CD4-positive, alpha-beta T cell treated with Interleukin-6 for 4 hours (primary cell): ENCODE measurements at places on chromosomes 13 and 19.

- DNase-seq, result no peak
Observed at GRCh38 chr19:27889156-27889555, 1323.8 kb downstream of the UQCRFS1 start.

- DNase-seq, result no peak
Observed at GRCh38 chr19:13255041-13255718, 105.0 kb downstream of the IER2 start.

DNA sequence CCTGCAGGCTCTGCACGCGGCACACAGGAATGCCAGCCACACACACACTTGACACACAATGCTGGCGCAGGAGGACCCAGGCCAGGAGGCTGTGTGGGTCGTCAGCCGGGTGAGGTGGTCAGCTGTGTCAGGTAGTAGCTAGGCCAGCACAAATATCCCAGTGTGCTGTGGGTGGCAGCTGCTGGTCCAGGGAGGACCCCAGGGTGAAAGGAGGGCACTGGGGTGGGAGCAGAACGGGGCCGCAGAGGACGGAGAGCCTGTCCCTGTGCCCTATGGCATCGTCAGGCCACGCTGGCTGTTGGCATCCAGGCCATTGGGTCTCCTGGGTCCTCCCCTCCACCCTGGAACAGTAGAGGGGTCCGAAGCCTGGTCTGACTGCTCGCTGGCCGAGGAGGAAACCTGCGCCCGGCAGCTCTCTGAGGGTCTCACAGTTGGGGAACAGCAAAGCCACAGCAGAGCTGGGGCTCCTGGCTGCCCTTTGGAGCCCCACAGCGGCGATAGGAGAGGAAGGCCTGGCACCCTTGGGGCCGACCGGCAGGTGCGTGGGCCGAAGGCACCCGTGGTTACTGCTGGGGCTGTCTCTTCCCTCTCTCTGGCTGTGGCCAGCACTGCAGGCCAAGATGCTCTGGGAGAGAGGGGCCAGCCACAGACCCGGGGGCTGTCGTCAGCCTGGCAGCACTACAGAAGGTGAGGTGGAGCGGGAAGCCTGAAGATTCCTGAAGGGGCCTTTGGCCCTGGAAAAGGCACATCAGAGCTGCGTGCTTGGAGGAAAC, 27.3 kb downstream of the C13orf46 start:
- no peak for DNase-seq

DNA sequence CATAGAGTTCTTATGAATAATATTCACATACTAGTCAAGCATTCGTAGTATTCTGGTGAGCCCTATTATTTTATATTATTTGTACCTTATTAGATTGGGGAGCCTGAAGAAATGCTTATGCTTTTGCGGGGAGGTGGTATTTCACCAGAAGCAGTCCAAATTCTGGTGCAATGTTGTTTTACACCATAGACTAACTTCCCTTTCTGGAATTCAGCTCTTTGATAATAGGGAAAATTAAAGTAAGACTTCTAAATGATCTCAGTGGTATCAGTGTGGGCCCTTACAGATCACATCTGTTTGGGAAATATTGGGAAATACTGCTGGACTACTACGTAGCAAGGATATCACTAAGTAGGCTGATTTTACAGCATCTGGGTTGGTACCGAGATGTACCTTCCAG, 34.2 kb downstream of the KCTD12 start:
- no peak for DNase-seq

GRCh38 chr19:17357724-17358123, 19.4 kb downstream of the PLVAP start:
- DNase-seq, result no peak

- no peak for DNase-seq
Observed at GRCh38 chr13:34254366-34254765, 436.4 kb downstream of the RFC3 start.

GRCh38 chr19:58429745-58430144, 10.2 kb downstream of the ZNF132 start:
- DNase-seq, result no peak

DNA sequence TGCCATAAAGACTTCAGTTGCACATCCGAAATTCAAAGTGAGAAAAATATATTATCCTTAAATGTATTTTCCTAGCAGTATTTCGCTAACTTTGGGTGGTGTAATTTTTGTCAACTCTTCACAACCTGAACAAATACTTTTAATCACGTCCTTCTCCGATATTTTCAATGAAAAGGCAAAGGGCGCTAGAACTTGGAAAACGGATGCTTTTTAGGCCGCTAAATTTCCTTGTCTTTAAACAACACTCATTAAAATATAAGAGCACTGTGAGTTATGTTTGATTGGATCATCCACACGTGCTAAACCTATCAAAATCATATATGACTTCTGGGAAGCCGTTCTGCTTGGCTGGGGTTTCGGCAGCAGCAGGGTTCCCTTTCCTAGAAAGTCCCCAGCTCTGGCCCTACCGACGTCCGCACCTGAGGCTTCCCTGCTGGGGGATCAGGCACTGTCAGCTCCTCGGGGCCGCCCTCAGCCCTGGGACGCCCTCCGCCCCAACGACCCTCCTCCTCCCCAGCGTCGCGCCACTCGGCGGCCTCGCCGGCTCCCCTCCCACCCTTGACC, 462 bp upstream of the MPHOSPH8 start:
- DNase-seq, result no peak
